ENCODE measurements at places on chromosomes 2 and 18.

GRCh38 chr2:83071914-83072313 lies 1387.2 kb downstream of the SUCLG1 start:
- DNase-seq, result no peak

DNA sequence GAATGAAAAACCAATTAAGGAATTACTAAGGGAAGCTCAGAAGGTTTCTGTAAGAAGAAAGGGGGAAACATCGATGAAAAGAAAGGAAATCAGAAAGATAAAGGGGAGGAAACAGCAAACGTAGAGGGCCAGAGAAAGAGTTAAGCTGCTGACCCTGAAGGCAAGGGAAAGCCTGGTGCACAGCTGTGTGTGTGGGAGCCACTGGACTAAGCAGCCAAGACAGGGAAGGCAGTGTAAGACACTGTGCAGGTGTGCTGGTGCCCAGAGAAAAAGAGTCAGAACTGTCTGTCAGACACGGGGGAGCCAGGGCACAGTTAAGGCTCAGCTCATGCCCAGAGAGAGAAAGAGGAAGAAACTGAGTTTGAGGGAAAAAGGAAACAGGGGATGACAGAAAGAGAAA lies 104.0 kb downstream of the HIBCH start:
- no peak for DNase-seq

DNA sequence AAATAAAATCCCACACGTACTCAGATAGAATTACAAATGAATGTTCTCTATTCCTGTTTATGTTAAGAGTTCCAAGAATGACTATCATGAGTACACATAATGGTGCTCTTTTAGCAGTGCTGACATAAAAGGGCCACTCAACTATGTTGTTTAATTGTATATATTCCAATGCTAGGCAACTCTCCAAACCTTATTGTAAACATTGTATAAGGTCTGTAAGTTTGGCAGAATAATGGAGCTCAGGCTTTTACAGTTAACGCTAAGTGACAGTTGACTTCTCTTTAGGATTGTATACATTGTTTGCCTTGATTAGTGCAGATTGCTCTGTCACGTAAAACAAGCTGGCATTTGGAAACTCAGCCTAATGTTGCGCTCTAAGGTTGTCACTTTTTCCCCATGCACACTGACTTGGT lies 20.8 kb downstream of the RBMS1 start:
- no peak for DNase-seq

- DNase-seq, result no peak
Measured at GRCh38 chr2:96158554-96158940, 13.3 kb upstream of the DUSP2 start.

GRCh38 chr2:214265991-214266489 lies 144.8 kb upstream of the VWC2L start:
- no peak for DNase-seq

GRCh38 chr2:204138206-204138605 lies 201.6 kb downstream of the ICOS start:
- no peak for DNase-seq

- no peak for DNase-seq
Measured at GRCh38 chr2:215423234-215423633, 12.6 kb downstream of the FN1 start.

DNA sequence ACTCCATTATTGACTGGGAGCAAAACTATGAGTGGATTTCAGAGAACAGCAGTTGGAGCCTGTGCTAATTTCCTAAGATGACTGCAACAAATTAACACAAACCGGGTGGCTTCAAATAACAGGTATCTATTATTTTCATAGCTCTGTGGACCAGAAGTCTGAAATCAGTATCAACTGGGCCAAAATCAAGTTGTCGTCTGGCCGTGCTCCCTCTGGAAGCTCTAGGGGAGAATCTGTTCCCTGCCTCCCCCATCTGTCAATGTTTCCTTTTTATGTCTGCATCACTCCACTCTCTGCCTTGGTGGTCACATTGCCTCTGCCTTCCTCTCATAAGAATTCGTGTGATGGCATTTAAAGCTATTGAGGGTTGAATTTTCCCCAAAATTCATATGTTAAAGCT lies 269.8 kb downstream of the TMX3 start:
- DNase-seq, result no peak

GRCh38 chr2:227761740-227762476 lies 16.2 kb downstream of the SCYGR8 start:
- peak; percentile 55 for DNase-seq

GRCh38 chr2:208099682-208100470 lies 24.4 kb downstream of the CRYGD start:
- DNase-seq, result no peak

DNA sequence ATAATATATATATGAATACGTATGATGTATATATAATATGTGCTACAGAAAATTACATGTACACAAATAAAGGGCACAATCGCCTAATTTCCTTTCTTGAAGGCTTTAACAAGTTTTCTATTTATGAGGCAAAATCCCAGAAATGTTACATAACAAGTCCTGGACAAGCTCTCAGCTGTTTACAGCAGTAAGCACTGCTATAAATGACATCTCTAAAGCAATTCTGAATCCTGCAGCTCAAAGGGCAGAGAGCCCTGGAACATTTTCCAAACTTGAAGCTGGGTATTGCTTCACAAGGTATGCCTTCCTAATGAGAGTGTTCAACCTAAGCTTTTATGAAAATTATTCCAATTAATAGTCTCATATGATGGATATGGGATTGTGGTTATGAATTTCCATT lies 222.3 kb upstream of the GCFC2 start:
- no peak for DNase-seq

DNA sequence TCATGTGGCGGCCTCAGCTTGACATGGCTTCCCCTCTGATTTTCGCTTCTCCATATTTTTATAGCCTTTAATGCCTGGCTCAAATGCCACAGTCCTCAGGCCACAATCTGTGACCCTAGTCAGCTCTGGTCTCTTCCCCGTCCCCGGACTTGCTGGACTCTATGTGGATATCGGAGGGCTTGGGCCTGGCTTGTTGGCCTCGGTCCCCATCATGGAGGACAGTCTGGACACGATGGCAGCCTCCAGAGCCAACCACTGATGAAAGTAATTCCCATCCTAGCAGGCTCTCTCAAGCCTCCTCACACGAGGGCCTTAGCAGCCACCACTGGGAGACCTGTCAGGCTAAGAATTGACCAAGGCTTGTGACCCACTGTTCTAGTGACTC lies 61.6 kb downstream of the LPIN1 start:
- DNase-seq, result no peak

- no peak for DNase-seq
Measured at GRCh38 chr2:230325316-230326243, 1.4 kb upstream of the SP140L start.

- DNase-seq, result no peak
Measured at GRCh38 chr2:30899516-30900054, 92.3 kb upstream of the CAPN13 start.

DNA sequence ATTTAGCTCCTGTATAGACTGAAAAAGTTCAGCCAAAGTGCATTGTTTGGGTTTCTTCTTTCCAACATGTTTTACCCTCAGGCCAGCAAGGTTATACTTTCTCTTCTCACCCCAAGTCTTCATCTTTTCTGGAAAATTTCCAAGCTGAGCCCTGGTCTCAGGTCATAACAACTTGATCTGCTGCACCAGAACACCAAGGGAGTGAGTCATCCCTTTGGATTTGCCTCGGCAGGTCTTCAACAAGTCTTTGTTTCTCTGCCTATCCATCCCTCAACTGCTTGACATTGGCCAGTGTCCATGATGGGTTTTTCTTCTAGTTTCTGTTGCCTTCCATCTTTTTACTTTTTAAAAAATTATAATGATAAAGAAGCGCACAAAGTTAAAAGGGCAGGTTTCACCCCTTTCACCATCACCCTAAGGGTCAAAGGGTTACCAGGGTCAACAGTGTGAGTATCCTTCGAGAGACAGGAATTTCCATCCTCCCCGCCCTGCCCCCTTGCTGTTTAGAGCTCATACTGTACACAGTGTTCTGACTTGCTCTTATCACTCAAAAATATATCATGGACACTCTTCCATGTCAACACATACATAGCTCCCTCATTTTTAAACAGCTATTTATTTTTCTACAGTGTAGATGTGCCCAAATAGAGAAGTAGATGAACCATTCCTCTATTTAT lies 5.7 kb upstream of the SPATS2L start:
- peak; percentile 85 for DNase-seq

DNA sequence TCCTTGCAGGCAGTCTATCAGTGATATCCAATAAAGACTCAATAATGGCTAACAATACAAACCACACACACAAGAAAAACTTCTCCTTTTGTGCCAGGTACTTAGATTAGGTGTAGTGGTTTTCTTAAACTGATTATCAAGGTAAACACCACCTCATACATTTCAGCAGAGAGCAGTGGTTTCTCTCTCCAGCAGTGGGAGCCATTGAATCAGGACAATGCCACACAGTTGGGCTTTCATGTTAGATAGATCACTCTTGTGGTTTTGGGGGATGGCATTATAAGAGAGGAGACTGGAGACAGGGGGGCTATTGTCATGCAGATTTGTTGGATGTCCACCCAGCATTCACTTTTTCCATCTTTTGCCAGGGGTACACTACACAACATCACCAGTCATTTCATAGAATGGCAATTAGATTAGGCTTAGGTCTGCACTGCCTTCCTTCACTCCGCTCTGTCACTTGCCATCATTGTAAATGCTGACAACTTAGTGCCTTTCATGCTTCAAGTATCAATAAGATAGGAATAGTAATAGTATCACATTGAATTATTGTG lies 13.6 kb upstream of the IRS1 start:
- no peak for DNase-seq

DNA sequence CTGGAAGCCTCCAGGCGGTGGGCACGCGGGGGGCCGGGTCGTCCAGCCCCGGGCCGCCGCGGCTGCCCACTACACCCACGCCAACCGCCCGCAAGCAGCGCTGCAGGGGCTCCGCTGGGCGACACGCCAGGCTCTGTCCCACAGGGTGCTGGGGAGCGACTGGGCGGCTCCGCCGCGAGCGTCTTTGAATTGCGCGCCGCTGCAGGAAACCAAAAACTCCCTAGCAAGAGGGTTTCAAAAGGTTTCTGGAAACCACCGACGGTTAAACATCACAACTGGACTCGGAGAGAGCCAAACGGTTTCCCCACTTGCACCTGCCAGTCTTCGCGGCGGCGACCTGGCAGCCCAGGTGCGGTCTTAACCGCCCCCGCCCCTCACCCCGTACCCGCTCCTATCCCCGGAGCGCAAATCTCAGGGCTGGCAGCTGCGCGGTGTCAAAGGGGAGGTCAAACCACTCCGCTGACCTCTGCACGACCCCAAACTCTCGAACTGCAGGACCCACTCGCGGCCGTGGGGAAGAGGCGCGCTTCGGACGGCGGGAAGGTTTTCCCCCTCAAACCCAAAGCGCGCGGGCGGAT lies 1.0 kb downstream of the CXCR4 start:
- no peak for DNase-seq

GRCh38 chr2:152624805-152625204 lies 92.5 kb downstream of the PRPF40A start:
- DNase-seq, result no peak

- DNase-seq, result no peak
Measured at GRCh38 chr2:6957910-6958615, 40.9 kb downstream of the RNF144A start.

- DNase-seq, result no peak
Measured at GRCh38 chr2:124663645-124663997, 638.5 kb downstream of the CNTNAP5 start.

DNA sequence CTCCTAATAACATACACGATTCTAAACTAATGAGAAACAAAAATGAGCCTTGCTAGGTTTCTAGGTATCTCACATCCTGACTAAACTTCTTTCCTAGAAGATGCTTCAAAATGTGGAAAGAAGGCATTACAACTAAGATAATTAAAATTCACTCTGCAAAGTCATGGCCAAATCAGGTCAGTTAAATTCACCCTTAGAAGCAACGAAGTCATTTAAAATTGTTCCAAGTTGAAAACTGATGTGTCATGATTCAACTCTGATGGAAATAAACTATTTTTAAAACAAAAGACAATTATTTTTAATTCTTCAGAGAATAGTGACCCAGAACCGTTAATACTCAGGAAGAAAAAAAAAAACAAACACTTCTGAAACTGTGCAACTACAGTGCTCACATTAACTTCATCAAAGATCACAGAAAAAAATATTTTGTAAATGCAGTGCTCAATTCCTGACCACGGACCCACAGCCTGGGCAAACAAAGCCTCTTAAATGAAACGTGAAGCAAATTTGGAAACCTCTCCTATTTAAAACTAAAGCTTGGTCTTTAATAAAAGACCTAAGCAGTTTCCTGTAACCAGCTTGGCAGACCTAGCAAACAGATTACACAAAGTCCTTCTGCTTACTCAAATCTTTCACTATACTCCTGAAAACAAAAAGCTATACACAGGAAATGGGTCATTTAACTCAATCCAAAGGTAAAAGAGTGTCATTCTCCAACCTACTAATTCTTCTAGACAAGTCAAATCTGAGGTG lies 39.0 kb downstream of the CHN1 start:
- DNase-seq, result no peak

DNA sequence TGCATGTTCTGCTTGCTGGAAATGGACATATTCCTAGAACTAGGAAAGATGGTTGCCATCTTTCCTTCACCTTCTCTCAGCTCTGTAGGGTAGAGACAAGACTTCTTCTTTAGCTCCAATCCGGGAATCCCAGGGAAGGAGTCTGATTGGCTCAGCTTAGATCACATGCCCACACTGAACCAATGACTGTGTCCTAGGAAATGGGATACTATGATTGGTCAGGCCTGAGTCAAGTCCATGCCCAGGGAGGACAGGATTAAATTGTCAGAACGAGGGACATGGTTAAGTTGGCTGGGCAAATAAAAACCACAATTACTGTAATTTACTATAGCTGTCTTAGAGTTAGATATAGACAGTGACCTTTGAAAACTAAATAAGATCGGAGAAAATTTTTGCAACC lies 31.4 kb downstream of the SEMA4F start:
- no peak for DNase-seq

DNA sequence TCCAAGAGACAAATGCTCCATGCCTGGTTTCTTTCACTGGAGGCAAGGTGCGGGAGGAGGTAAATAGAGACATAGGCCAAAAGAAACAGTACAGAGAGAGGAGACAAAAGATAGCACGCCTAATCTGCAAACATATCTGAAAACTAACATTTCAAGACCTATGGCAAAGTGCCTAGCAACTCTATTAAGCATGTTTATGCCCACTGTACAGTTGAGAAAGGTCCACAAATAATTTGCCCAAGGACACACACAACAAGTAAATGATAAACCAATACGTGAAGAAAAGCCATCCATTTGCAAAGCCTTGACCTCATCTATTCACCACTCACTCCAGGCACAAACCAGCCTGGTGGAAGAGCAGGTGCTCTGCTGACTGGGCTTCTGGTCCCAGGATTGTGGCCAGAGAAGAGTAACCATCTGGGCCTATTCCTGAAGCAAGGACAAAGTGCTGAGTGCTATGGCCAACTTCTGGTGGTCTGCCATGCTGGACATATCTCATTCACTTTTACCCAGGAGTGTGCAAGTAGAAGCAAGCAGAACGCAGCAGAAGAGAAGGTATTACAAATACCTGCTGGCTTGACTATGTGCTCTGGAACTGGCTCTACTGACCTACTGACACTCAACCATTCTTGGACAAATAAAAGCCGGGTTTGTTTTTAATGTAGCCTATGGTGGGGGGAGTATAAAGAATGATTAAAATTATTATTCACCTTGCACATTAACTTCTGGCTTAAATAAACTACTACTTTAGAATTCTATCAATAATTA lies 25.3 kb downstream of the TMEM131 start:
- no peak for DNase-seq
